Memory B cell (primary cell): ENCODE measurements at places on chromosomes 11 and 22.

GRCh38 chr11:74121804-74122203 is 49.0 kb downstream of the C2CD3 start:
- no peak for DNase-seq

DNA sequence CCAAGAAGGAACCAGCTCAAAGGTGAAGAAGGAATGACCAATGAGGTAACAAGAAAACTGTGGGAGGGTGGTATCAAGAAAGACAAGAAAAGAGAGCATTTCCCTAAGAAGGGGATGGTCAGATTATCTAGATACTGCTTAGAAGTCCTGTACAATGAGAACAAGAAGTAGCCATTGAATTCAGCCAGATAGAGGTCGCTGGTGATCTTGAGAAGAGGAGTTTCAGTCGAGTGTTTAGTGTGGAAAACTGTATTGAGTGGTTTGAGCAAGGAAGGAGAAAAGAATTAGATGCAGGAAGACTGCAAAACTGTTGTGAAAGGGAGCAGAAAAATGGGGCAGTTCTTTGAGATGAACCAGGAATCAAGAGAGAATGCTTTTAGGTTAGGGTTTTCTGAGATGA is 74.6 kb upstream of the FAT3 start:
- no peak for DNase-seq

- DNase-seq: no peak
Measured at GRCh38 chr11:57303280-57303989, 21.3 kb downstream of the TNKS1BP1 start.

DNA sequence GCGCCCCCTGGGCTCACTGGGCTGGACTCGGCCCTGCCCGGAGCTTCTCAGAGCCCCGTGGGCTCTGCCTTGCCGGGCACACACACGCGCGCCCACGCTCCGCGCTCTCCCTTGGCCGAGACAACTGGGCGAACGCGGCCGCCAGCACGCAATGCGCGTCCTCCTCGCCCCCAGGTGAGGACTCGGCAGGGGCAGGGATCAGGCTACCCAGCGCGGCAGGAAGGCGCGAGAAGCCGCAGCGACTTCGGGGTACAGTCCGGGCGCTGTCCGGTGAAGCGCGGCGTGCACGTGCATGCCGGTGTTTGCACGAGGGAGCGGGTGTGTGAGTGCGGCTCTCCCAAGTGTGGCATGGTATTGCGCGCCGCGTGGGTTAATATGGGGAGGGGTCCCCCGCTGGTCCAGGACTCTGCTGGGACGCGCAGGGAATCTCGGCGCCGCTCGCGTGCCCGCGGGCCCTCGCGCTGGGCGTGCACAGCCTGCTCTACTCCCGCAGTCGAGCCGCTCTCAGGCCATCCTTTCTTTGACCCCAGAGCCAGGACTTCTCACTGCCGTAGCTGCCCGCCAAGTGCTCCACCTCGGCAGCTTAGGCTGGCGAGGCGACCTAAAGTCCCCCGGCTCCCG is 5.4 kb downstream of the WNT7B start:
- no peak for DNase-seq

DNA sequence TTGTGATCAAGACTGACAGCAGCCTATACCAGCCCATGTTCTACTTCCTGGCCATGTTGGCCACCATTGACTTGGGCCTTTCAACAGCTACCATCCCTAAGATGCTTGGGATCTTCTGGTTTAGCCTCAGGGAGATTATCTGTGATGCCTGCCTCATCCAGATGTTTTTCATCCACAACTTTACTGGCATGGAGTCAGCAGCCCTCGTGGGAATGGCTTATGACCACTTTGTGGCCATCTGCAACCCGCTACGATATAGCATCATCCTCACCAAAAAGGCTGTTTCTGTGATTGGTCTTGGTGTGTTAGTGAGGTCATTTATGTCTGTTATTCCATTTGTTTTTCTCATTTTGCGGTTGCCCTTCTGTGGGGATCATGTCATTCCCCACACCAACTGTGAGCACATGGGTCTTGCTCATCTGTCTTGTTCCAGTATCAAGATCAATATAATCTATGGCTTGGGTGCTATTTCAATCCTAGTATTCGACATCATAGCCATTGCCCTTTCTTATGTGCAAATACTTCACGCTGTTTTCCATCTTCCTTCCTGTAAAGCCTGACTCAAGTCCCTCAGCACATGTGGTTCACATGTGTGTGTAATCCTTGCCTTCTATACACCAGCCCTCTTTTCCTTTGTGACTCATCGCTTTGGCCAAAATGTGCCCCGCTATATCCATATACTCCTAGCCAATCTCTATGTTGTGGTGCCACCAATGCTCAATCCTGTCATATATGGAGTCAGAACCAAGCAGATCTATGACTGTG is 23.6 kb downstream of the OR52E1 start:
- no peak for DNase-seq

GRCh38 chr11:96287822-96288439 is 55.1 kb downstream of the MAML2 start:
- no peak for DNase-seq

GRCh38 chr22:32587449-32587848 is 112.8 kb downstream of the FBXO7 start:
- no peak for DNase-seq

DNA sequence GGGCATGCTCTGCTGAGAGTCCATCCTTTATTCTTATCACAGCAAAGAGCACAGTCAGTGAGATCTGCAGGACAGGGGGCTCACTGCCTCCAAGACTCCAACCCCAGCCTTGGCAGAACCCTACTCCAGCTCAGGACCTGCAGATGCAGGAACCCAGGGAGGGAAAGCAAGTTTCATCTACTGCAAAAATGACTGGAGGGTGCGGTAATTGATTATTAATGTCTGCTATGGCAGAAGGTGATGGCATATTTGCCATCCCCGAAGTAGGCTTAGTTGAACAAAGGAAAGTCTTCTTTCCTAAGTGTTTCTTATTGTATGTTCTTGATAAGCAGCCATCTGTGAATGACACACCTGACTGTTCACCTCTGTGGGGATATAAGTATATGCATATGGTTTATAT is 9.2 kb downstream of the SCUBE1 start:
- DNase-seq: no peak

DNA sequence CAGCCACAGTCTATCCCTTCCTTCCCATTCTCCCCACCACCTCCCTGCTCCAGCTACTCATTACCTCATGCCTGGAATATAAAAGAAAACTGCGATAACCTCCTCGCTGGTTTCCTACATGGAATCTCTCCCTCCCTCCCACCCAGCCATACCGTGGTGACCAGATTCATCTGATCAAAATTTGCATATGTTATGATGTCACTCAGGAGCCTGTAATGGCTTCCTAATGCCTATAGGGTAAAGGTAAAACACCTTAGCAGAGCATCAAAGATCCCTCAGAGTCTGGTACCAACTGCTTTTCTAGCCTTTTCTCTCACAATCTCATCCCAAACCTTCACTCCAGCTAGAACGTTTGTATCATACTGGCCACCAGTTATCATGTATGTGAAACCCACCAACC is 19.6 kb downstream of the RTN4RL2 start:
- no peak for DNase-seq

DNA sequence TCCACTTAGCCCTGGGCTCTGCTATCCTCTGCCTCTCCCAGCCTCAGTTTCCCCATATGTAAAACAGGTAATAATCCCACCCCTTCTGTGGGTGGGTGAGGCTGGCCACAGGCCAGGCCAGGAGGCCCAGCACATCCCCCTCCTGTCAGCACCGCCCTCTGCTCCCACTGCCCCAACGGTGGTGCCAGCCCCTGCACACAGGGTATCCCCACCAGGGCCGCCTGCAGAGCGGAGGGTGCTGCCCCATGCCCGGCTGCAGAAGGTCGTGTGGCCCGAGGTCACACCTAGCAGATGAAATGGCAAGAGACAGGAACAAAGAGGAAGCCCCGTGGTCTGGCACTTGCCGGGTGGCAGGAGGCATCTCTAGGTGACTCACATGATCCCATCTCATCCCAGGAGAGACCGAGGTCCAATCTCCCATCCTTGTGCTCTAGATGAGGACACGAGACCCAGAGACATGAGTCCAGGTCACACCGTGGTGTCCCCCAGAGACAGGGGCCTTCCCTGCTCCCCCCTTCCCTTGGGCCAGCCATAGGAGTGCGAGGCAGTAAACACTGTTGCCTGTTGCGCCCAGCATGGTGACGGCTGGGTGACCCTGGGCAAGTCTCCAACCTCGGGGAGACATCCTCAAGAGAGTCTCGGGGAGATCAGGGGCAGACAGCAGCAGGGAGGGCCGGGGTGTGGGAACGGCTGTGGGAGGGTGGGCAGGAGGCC is 27.2 kb upstream of the PPARA start:
- no peak for DNase-seq

GRCh38 chr11:110774138-110775014 is 62.1 kb upstream of the ARHGAP20 start:
- no peak for DNase-seq

DNA sequence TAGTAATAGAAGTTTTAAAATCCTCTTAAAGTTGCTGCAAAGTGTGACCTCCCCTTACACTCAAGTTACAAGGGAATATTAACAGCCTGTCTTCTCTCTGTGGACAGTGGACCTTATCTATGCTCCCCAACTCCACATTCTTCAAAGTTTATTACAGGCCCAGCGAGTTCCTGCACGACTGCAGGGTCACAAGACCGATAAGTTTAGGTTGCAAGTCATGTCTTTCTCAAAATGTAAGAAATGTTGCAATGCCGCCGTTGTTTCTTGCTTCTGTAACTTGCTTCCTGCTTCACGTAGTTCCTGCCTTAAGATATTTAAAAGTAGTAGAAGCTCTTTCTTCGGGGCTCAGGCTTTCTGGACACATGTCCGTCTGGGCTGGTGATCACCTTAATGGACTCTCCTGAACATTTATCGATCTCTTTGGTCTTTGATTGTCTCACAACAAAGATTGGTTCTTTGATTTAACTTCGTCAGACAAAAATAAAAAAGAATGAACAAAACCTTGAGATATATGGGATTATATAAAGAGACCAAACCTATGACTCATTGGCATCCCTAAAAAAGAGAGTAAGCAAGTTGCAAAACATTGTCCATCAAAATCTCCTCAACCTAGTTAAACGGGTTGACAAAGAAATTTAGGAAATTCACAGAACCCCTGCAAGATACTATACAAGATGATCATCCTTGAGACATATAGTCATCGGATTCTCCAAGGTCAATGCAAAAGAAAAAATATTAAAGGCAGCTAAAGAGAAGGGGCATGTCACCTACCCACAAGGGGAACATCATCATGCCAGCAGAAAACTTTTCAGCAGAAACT is 45.4 kb upstream of the GLYAT start:
- DNase-seq: no peak

GRCh38 chr11:107957109-107957588 is 28.9 kb downstream of the RAB39A start:
- DNase-seq: no peak

DNA sequence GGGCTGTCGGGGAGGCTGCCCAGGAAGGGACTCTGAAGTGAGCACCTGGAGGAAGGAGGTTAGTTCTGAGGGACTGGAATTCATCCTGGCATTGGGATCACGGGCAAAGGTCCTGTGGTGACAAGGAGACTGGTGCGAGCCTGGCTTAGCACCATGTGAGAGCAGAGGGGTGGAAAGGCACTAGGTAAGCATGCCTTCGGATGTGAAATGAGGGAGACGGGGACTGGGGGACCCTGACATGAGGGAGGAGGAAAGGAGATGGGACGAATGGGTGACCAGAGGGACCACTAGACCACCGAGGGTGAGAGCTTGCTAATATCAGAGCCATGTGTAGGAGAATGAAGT is 3.1 kb upstream of the VPREB1 start:
- no peak for DNase-seq

- DNase-seq: no peak
Measured at GRCh38 chr11:2580571-2581001, 119.2 kb downstream of the KCNQ1OT1 start.

- DNase-seq: no peak
Measured at GRCh38 chr11:116558504-116559211, 214.1 kb downstream of the BUD13 start.

DNA sequence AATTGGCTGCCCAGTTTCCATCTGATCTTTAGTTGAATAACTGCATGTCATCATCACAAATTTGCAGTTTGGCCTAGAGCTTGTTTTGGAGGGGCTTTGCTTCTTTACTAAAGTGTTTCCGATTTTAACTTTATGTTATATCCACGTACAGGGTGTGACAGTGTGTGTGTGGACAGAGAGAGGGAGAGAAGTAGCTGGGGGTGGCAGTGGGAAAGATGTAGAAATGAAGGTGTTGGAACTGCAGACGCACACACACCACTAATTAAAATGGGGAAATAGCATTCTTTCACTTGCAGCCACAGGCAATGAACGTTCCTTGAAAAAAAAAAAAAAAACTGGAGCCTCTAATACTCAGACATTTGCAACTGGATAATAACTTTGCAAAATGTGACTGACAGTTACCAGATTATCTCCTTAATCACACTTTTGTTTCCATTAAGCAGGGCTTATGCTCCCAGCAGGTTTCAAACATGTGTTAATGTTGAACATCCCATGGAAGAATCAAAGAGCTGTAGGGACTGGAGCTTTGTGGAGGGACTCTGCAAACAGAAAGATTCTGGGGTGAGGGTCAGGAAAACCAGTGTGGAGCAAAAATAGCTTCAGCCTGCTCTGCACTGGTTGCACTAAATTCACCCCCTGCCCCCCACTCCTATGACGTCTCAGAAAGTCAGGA is 238.1 kb upstream of the TENM4 start:
- DNase-seq: no peak

DNA sequence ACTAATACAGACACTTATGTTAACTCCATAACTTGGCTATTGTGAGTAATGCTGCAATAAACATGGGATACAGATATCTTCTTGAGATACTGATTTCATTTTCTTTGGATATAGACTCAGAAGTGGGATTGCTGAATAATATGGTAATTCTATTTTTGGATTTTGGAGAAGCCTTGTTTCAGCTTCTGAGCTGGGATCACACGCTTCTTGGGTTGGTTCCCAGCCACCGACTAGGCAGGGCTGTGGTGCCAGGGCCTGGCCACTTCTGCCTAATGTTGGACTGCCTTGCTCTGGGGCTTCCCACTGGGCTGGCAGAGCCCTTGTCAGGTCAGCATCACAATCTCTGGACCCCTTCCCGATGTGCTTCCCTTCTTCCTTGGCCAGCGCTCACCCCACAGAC is 14.0 kb upstream of the MCHR1 start:
- no peak for DNase-seq

DNA sequence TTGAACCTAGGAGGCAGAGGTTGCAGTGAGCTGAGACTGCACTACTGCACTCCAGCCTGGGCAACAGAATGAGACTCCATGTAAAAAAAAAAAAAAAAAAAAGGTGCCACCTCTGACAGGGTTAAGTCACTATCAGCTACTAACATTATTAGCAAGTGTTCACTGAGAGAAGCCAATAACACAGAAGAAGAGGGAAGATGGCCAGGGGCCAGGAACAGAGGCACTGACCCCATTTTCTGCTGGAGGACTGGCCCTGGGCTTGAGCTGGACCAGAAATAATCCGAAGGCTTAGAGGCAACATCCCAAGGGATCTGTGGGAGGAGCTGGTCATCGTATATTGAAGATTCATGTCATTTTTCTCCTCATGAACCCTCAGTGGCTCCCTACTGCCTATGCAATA is 5.0 kb downstream of the SLC5A1 start:
- no peak for DNase-seq

DNA sequence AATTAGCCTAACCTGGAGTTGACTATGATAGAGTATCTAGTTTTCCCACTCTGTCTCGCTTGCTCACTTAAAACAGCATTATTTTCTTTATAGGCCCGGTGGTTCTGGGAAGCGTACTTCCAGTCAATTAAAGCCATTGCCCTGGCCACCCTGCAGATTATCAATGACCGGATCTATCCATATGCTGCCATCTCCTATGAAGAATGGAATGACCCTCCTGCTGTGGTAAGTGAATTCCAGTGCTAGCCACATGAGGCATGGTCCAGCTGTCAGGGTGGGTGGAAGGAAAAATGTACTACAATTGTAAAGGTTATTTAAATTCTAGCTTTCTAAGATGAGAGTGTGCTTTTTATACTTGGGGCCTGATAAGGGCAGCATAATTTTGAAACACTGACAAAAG is 76.0 kb downstream of the EXT2 start:
- no peak for DNase-seq
